Fibroblast of villous mesenchyme (primary cell): ENCODE measurements at places on chromosomes 7 and 10. TPM values are rescaled to one million over a fixed set of nuclear protein-coding genes. Genes with fewer than 3 reads are reported as not detected.
A peak's percentile ranks its signal among the peaks of the same experiment; 100 is the strongest.

DNA sequence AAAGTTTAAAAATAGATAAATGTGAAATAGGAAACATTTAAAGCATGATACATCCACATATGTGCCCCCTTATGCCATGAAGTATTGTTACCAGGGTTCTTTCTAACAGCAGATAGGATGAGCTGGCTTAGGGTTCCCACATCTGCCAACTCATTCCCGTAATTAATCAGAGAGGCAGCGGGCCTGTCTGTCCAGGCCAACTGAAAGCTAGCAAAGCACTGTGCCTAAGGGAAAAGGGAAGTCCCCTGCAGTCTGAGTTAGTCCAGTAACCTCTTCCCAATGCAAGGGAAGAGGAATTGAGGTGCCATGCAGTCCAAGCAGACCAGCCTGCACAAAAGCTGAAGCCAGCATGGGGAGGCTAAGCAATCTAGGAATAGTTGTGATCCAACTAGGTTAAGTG, 18.3 kb upstream of the ZC3HAV1L start:
- DNase-seq, result no peak

DNA sequence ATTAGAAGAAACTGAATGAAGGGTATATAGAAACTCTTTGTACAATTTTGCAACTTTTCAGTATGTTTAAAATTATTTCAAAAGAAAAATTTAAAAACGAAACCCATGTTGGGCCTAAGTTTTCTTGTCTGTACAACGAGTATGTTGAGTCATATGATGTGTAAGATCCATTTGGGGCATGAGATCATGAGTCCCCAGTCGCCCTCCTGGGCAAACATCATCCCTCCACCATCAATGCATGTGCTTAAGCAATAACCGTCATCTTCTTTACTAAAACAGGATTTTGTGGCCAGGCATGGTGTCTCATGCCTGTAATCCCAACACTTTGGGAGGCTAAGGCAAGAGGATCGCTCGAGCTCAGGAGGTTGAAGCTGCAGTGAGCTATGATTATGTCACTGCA, 54.2 kb upstream of the CDCA7L start:
- no peak for DNase-seq

Gene CALHM2
- 19.6 and 32.4 TPM in 2 replicates for total RNA-seq

Gene NPSR1
- not detected in 2 replicates for total RNA-seq

DNA sequence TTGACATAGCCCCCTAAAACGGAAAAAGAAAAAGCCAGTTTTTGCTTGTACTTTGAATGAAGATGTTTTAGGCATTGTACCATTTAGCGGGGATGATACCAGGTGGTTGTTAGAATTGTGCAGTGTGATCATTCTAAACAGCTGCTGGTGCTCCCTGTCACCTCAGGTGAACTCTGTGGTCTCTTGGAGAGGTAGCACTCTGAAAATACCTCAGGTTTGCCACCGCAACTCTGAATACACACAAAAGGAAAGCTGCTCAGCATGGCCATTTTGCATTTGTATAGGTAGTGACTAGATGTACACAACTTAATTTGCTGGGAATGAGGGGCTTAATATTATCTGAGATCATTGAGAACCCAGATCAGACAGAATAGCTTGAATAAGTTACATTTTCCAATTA, 52.6 kb downstream of the PLEKHA8 start:
- DNase-seq, result no peak

- peak; percentile 2 for DNase-seq
These were observed 1180.3 kb downstream of the TYW1 start for GRCh38 chr7:68176974-68177373.

Gene CD36
- 1.3 and 4.3 TPM in 2 replicates for total RNA-seq

Gene UBE2H
- 48.6 and 69.1 TPM in 2 replicates for total RNA-seq

Gene CALML5
- total RNA-seq, result not detected in 2 replicates

Gene SORBS1
- total RNA-seq, result 8.2 and 13.2 TPM in 2 replicates

DNA sequence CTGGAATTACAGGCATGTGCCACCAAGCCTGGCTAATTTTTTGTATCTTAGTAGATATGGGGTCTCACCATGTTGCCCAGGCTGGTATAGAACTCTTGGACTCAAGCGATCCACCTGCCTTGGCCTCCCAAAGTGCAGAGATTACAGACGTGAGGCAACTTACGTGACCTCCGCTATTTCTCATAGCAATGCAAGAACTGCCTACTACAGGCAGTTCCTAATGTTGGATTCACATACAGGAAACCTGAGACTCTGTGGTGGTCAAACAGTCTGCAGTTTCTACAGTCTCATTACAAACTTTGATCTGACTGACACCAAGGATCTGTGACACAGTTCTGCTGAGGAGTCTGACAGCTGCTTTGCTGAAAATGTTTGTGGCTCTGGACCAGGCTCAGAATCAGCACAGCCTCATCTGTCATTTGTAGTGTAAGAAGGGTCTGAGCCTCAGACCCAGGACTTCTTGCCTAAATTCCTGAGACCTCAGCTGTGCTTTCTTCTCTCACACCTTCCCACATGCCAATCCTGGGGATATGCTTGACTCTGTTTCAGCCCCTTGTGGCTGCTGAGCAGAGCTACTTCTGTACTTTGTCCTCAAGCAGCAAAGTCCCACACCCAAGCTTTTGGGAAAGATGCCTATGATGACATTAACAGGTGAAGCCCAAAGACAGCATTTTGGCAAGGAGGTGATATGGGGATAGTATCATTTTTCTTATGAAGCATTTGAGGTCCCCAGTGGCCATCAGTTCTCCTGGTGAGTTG, 48.0 kb upstream of the CYP2C9 start:
- DNase-seq, result no peak

DNA sequence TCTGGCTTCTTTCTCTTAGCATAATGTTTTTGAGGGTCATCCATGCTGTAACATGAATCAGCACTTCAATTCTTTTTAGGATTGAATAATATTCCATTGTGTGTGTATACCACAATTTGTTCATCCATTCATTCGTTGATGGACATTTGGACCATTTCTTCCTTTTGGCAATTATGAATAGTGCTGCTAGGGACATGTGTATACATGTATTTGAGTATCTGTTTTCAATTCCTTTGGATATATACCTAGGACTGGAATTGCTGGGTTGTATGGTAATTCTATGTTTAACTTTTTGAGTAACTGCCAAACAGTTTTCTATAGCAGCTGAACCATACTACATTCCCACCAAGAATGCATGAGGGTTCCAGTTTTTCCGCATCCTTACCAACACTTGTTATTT, 39.2 kb downstream of the GBF1 start:
- no peak for DNase-seq

Gene PPP1R9A
- total RNA-seq, result under 0.01 TPM in 2 replicates
